ENCODE measurements at places on chromosomes 13 and 19.
A peak's percentile ranks its signal among the peaks of the same experiment; 100 is the strongest.

- DNase-seq: no peak
Measured at GRCh38 chr13:79385694-79386093, 20.4 kb downstream of the RBM26 start.

DNA sequence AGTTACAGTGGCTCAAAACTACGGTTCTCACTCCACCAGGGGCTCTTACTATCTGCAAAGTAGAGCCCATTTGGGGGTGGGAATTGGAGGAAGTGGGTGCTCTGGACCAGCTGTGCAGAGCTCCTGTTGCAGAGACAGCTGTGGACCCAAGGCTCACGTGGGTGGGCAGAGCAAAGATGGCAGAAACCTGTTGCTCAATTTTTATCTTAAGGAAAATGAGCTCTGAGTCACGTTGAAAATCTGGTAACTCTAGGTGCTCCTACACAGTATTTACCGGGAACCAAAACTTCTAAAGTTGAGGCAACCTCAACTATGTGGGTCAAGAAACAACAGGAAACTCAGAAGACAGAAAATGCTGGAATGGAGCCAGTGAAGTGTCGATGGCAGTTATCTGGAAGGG, 30.2 kb upstream of the SLC15A1 start:
- DNase-seq: no peak

GRCh38 chr13:34719060-34719875, 222.8 kb upstream of the NBEA start:
- DNase-seq: no peak

- DNase-seq: no peak
Measured at GRCh38 chr13:110853235-110853721, 61.6 kb downstream of the ANKRD10 start.

DNA sequence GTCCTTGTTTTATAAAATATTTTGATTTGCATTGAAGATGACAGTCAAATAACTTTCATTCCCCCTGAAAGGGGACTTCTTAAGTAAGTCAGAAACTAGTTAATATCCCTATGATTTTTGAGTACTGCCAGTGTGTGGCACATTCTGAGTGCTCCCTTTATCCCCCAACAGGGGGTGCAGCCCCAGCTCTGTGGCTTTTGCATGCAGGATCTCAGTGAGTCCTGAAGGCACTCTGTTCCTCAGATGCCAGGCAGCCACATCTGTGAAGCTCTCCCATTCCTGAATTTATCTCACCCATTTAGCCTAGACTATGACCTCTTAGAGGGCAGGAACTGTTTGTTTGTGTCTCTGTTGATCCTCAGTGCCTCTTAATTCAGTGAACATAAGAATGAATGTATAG, 123.1 kb downstream of the CDK8 start:
- DNase-seq: no peak

GRCh38 chr13:98893371-98893770, 84.5 kb downstream of the DOCK9 start:
- no peak for DNase-seq

DNA sequence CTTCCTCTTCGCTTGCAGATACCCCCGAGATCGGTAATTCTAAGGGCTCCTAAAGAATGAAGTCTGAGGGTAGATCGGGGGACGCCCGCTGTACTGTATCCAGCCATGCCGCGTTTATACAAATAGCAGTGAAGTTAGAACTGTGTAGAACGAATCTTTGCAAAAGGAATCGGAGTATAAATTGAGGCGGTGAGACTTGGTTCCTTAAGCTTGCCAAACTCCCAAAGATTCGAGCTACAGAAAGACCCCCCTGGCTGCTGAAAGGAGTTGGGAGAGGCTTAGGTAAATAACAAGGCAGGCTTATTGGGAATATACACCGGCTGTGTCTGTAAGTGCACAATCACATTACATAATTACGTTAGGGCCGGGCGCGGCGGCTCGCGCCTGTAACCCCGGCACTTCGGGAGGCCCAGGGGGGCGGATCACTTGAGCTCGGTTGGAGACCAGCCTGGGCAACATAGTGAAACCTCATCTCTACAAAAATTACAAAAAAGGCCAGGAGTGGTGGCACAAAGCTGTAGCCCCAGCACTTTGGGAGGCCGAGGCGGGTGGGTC, 12.2 kb downstream of the TMEM160 start:
- DNase-seq: no peak

GRCh38 chr13:112802802-112803195, 113.0 kb downstream of the ATP11A start:
- no peak for DNase-seq

GRCh38 chr13:27556109-27556508, 64.2 kb downstream of the LNX2 start:
- no peak for DNase-seq

GRCh38 chr13:91360246-91360751, 12.8 kb downstream of the MIR17HG start:
- no peak for DNase-seq

DNA sequence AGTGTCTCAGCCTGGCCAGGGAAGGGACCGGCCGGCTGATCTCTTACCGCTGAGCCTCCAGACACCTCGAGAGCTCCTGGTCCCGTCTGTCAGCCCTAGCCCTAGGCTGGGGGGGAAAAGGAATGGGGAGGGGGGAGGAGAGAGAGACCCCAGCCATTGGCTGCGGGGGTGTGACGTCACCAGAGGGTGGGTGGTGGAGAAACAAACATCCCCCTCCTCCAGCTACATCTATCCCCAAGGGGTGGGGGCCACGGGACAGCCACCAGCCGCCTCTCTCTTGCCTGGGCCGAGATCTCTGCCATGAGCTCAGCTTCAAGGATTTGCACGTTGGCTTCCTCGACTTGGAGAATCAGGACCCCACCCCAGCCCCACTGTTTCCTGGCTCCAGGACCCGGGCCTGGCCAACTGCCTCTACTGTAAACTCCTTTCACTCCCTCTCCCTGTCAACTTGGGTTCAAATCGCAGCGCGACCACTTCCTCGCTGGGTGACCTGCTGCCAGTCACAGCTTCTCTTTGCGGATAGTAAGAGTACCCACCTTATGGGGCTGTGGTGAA, at the start of gene PRX:
TSS of gene PRX (minus strand) at position 88 of the 555 bp plus-strand sequence. CDS start 5,446 bp downstream, outside the sequence.
- no peak for DNase-seq

DNA sequence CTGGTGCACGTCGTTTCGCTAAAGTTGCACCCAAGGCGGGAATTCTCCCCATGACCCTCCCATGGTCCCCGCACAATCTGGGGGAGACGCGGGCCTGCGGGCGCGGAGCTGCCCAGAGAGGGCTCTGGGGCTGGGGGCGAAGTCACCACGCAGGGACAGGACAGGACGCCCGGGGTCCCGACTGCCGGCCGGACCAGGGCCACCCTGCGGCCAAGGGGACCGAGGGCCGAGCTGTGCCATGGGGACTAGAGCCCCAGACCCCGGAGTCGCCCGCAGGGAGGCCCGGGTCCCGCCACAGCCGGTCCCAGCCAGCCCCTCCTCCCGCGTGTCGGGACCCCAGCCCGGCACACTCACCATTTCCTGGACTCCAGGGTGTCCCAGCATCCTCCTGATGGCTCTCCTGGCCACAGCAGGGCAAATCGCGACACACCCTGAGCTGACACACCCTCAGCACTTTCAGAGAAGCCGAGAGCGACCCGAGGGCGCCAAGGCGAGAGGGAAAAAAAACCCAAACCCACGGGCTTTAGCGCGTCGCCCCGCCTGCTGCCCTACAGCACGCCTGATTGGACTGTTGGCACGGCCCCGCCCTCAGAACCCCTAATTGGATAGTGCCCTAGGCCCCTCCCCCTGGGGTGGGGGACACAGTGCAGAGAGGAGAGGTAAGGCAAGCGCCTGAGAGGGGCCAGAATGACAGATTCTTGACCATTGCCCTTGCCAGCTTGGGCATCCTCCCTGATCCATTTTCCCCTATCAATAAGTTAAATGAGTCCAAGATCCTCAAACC, 28.6 kb downstream of the ZNF44 start:
- DNase-seq: no peak

DNA sequence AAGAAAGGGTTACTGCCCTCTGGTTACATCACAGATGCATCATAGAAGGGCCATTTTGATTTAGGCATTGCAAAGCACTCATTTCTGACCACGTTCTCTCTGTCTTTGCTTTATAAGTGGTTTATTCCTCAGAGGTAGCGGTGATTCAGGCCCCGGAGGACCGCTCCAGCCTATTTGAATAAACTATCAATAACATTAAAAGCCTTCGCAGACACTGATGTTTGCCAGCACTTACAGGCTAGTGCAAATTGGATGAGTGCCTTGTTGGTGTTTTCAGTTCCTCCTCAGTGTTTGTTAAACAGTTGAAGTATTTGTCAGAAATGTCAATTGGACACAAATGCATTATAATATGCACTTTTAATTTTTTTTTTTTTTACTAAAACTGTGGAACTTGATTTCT, 120.2 kb downstream of the RXFP2 start:
- no peak for DNase-seq

DNA sequence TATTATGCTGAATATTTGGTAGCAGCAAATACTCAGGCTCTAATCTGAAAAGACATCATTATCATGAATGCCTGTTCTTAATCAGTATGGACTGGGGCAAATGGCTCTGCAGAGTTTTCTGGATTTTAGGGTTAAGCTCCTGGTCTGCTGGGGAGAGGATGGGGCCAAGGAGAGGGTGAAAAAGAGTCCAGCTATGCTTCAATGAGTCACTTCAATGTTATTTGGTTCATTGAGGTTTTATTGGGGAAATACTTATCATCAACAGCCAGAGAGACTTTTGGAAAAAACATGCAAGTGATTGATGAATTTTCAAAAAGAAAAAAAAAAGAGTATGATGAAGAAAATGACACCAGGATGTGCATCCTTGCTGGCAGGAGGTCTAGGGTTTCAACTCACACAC, 278.3 kb downstream of the UQCRFS1 start:
- DNase-seq: no peak

DNA sequence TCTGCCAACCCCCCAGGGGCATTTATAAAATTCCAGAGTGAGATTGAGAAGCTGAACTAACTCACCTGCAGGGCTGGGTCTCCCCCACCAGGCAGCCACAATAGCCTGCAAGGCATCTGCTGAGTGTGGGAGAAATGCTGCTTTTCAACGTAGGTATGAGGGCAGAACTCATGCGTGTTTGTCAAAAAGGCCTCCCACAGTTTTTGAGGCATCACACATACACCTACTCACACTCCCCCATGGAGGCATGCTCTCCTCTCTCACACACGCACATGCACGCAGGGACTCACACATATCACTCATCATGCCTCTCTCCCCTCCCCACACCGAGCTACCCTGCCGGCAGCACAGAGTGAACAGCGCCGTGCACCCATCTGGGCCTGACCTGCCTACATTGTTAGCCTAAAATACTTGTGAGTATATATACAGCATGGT, 390.5 kb downstream of the FGF9 start:
- DNase-seq: peak; percentile 13

- no peak for DNase-seq
Measured at GRCh38 chr13:99743094-99743493, 228.5 kb downstream of the ZIC5 start.

- no peak for DNase-seq
Measured at GRCh38 chr13:42685751-42686150, 95.6 kb upstream of the FAM216B start.

- no peak for DNase-seq
Measured at GRCh38 chr13:98466634-98467236, 110.2 kb downstream of the STK24 start.

- no peak for DNase-seq
Measured at GRCh38 chr19:7434391-7434790, 54.4 kb downstream of the PEX11G start.

DNA sequence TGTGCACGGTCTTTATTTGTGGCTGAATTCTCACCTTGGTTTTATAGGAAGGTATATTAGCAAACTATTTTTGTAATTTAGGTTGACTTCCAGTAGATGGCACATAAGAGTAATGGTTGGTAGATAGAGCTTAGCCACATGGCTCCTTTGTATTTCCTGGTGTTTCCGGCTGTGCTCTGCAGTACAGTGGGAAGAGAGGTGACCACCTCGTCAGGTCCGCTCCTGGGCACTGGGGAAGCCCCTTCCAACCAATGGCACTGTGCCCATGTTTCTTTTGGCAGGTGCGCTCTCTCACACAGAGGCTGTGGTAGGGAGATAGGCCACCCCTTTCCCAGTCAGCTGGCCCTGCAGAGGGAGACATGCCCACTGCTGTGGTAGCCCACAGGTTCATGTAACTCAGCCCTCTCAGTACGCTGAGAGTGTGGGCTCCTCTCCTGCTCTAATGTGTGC, 74.3 kb upstream of the ATP12A start:
- DNase-seq: no peak

- DNase-seq: no peak
Measured at GRCh38 chr13:56735537-56735942, 405.2 kb upstream of the PRR20A start.
